NCI-H187 (cell line): ENCODE measurements at places on chromosomes 3 and 15.

DNA sequence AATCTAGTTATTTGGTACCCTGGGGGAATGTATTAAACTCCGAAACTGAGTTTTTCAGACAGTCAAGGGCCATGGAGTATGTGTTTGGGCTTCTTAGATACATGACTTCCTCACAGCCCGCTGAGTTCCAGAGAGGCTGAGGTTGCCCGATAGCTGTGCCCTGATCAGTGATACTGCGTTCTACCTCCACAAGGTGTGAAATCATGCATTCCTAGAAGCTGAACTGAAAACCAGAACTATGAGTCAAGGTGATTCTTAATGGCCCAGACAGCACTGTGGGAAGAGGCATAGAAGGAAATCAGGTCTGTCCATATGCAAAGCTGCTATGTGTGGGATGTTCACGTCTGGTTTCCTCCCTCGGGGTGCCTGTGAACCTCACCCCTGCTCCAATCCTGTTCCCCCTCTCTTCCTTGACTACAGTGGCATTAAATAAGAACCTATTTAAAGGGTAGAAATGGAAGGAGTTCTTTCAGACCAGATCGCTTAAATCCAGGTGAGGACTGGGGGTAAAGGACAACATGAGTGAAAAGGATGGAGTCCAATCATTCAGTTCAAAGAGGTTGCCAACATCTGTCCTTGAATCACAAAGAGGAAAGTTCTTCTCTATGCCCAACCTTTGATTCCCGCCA lies 74.3 kb downstream of the MYO1E start:
- DNase-seq: no peak

- DNase-seq: no peak
Observed at GRCh38 chr3:14798231-14798630, 20.5 kb upstream of the FGD5 start.

DNA sequence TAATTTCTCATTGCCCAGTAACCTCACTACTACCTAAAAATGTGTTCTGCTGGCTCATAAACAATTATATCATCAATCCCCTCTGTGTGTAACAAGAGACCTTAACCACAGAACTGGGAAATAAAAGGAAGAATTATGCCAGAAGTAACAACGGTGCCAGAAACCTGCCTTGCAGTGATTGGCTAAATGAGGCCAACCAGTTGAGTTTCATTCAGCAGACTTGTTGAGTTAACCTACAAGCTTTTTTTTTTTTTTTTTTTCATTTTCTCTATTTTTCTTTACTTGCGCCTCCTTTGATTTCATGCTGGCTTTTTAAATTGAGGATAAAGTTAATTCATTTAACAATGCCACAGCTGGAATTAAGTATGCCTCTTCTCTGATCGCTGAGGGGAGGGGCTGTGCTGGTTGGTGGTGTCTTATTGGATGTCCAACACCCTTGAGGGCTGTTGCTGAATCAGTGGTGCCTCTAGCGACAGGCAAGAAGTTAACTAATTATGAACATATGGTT lies 30.0 kb upstream of the GMNC start:
- DNase-seq: no peak

- no peak for DNase-seq
Observed at GRCh38 chr3:89787485-89787884, 680.1 kb downstream of the EPHA3 start.

DNA sequence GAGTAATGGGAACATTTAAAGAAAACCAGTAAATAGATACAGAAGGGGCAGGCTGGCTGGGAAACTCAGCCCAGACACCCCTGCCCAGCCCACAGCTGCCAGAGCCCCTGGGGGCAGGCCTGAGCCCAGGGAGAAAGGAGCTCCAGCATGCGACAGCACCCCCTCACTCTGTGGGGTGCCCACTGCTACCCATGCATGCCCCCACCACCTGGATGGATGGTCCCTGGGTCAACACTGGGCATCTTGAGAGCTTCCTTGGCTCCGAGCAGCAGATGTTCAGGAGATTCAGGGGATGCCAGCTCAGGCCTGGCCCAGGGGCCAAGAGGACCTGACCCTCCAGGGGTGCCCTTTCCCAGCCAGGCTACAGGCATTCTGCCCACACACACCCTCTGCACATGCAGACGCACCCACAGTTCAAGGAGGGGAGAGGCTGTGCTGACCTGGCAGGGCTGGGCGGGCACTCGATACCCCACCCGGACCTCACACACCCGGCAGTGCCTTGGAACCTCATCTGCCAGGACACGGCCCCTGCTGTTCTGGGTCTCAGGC lies 31.5 kb downstream of the PTH1R start:
- DNase-seq: no peak

DNA sequence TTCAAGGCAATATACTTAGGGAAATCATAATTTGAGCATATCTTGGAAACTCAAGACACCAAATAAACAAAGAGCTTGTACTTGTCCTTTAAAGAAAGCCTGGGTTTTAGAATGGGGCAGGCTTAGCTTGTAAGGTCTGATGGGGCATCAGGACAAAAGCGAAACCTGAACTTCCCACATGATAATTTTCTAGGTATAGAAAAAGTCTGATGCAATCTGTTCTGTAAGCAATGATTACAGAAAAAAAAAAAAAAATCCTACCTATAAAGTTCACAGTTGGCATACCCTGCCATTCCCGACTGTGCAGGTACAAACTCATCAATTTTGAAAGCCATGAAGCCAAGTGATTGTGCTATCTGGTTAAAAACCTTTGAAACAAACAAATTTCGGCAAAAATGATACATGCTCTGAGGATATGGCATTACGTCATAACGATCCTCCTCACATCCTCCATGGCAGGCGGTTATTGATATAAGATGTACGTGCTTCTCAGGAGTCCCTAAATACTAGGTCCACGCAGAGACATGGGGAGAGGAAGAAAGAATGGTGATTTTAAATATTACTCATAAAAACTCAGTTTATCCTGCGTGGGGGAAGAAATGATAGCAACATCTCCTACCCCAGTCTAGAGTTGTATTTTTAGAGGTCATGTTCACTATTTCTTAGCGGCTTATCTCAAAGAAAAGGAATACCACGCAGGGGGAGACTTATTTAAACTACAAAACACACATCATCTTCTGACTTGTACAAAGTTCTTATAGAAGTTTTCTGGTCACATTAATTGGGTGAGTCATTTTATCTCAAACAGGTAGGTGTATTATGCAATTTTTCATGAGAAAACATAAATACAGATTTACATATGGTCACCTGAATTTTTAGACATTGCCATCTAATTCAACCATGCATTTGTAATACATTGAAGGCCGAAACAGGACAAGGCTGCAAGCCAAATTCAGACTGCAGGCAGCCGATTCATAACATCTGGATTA lies 27.0 kb downstream of the MB21D2 start:
- DNase-seq: no peak

DNA sequence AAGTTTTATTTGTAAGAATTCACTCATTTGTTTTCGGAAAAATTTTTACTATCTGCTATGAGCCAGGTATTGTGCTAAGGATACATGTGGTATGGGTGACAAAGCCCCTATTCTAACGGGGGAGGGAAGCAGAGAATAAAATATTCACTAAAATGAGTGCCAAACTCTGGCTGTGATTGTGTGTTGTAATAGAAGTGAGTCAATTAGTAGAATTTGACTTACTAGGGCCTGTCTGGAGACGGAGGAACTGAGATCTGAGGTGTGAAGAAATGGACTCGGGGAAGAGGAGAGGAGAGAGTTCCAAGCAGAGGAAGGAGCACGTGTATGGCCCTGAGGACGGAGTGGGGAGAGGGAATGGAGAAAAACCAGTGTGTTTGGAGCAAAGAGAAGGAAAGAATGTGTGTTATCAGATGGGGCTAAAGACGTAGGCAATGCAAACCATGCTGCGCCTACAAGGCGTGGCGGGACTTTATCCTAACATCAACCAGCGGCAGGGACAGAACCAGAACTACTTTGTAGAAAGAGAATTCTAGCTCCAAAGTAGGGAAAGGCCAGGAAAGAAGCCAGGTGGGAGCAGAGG lies 89.1 kb downstream of the OSBPL10 start:
- DNase-seq: no peak

DNA sequence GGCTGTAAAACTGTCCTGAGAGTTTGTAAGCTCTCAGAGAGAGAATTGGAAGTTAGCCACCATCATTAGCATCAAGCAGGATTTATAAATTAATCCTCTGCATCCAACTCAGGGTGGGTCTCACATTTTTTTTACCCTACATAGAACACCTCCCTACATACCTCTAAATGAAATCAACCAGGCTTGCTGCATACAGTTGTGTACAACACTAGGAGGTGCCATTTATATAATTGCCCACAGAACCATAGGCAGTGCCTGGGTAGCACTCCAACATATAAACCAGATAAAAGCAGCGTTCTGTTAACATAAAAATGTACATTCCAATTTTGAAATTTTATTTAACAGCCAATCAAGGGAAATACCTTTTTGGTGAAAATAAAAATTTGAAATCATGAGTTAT lies 48.2 kb upstream of the SELENOK start:
- no peak for DNase-seq

DNA sequence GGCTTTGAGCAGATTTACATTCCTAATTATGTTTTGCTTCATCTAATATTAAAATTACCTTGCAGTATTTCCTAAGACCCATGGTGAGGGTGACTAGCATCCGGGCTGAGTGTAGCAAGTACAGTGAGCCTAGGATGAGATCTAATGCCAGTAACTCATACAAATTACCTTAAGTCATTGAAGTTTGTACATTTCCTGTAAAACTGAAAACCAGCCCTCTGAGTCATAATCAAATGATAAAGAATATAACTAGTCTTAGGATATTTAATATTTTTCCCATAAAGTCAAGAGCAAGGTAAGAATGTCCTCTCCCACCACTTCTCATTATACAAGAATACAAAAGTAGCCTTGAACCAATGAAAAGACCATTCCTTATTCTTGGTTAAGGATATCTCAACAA lies 54.8 kb upstream of the CHRM5 start:
- no peak for DNase-seq

DNA sequence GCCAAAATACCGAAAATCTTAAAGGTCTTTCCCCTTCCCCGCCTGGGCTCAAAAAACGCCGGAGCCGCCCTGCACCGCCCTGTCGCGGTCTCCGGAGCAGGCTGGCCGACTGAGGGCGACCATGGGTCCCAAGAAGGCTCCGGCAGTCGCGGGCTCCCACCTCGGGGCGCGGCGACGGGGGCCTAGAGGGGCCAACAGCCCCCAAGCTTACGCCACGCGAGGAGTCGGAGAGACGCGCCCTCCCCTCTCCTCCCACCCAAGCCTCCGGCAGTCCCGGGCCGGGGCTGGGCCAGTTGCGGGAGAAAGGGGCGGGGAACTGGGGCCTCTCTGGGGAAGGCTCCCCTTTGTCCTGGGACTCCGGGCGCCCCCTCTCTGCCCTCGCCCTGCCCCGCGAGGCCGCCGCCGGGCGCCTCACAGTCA lies 69.2 kb downstream of the GOLGA8B start:
- no peak for DNase-seq

DNA sequence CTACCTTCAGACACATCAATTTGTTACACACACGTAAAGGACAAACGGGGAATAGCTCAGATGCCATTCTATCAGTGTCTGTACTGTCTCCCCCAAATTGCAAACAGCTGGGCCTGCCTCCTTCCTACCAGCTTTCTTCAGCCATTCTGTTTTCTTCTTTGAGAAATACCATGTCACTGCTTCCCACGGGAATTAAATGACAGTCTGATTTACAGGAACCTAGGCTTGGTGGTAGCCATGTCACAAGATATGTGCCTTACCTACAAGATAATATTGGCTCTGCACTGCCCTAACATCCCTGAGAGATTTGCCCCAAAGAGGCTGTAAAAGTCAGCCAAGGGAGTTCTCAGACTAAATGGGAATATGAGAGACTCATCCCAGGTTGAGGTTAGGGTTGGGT lies 308.3 kb downstream of the LRTM1 start:
- DNase-seq: no peak

DNA sequence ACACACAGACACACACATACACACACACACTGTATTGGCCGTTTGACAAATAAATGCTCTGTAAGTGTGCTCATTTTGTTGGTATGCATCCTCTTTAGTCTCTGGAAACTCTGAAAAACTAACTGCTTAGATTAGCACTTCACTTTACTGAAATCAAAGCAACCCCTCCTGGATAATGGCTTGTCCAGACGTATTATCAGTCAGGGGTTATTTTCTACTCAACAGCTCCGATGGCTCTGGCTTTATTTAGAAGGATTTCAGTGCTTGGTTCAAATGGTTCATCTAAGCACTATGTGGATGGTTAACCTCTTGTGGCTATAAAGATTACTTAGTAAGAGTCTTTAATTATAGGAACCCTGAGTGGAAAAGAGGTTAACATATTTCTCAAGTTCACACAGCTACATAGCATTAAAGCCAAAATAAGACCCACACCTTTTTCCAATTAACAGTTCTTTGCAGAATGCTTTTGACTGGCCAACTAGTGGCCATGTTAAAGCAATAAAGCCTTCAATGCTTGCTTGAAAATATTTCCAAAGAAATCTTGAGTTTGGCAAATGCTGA lies 516.1 kb upstream of the NAALADL2 start:
- DNase-seq: no peak

GRCh38 chr15:79090487-79091203 lies at the start of gene RASGRF1:
RASGRF1 (minus strand) TSS chr15:79090780; CDS start chr15:79090498, 282 bp downstream.
- DNase-seq: no peak

- no peak for DNase-seq
Observed at GRCh38 chr3:120129718-120130513, 35.7 kb upstream of the GSK3B start.
